ENCODE measurements at places on chromosomes 13 and 19.

- DNase-seq, result no peak
Observed at GRCh38 chr13:107271227-107271626, 703.3 kb upstream of the ARGLU1 start.

GRCh38 chr13:79995334-79995733, 345.6 kb downstream of the SPRY2 start:
- no peak for DNase-seq

DNA sequence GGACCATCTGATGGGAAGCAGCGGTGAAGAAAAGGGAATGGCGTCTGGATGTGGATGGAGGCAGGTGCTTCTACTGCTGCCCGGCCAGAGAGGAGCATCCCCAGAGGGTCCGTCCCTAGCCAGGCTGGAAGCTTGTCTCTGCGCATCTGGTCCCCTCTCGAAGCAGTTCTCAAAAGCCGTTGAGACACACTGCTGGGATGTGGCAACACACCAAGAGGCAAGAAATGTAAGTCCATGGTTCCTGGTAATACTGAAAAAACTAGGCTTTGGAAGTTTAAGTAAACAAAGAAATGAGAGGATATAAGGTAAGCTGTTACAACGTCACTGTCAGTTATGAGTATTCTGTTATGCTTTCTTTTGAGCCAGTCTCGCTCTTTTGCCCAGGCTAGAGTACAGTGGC, 15.1 kb upstream of the FFAR2 start:
- DNase-seq, result no peak

DNA sequence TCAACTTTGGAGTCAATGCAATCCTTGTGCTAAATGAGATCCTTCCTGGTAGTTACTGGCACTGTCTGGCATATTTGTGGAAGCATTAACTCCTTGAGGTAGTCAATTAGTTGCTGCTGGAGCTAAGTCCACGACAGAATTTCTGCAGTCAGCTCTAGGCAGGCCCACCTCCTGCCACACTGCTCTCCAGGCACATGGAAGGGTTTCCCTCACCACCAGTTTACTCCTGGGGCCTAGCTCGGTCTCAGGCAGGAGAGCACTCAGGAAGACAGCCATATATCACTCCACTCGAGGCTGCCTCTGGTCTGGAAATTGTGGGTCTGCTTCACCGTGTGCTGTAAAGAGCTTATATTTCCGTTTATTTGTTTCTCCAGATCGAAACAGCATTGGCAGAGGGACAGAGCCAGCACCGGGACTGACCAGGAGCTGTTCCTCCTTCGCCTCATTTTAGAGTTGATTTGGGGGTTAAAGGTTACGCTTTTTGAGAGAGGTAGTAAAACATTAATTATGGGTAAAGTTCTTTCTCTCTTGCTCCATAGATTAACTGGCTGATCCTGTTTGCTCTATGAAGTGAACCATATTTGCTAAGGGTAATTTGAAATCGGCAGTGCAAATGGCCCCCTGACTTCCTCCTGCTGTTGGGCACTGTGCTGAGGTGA, 20.6 kb upstream of the GTF3A start:
- DNase-seq, result no peak

Measured in CD4-positive, alpha-beta T cell treated with Interleukin-6 at 100 ng/mL for 8 hours (primary cell).